ENCODE measurements at places on chromosomes 3 and 15. TPM values are rescaled to one million over a fixed set of nuclear protein-coding genes. Genes with fewer than 3 reads are reported as not detected.

DNA sequence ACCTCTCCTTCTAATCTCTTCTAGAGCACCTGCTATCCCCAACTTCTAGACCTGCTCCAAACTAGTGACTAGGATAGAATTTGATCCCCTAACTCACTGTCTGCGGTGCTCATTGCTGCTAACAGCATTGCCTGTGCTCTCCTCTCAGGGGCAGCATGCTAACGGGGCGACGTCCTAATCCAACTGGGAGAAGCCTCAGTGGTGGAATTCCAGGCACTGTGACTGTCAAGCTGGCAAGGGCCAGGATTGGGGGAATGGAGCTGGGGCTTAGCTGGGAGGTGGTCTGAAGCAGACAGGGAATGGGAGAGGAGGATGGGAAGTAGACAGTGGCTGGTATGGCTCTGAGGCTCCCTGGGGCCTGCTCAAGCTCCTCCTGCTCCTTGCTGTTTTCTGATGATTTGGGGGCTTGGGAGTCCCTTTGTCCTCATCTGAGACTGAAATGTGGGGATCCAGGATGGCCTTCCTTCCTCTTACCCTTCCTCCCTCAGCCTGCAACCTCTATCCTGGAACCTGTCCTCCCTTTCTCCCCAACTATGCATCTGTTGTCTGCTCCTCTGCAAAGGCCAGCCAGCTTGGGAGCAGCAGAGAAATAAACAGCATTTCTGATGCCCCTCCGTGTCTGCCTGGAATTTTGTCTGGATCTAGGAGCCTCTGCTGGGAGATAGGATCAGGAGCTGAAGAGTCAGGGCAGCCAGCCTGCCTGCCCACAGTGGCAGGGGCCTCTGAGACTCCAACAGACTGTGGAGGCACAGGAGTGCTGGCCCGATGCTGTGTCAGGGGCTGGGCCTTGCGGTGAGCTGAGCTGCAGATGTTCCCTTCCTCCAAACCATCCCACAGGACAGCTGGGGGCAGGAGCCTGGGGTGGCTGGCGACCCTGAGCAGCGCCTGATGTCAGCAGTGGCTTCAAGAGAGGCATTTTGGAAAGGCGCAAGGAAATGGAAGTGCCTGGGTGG is 3.0 kb downstream of the ISLR start:
- H3K27me3 ChIP-seq = no peaks in the 10 kb centered on the region
- H3K27ac ChIP-seq = peak overlapping the region; percentile 89
- DNase-seq = peak; percentile 84

- H3K4me3 ChIP-seq = no peak overlapping the region
- no peaks in the 10 kb centered on the region for H3K36me3 ChIP-seq
- H3K27ac ChIP-seq = no peak overlapping the region
- H3K27me3 ChIP-seq = no peaks in the 10 kb centered on the region
- peaks cover 12% of the 10 kb centered on the region for H3K4me1 ChIP-seq
Measured at GRCh38 chr3:12472000-12472610, 12.2 kb upstream of the TSEN2 start.

- H3K4me3 ChIP-seq = no peak overlapping the region
- H3K4me1 ChIP-seq = no peaks in the 10 kb centered on the region
- no peak overlapping the region for H3K27ac ChIP-seq
- DNase-seq = no peak
Measured at GRCh38 chr3:85560088-85560785, 601.4 kb downstream of the CADM2 start.

GRCh38 chr15:25947323-25948314 is 84.5 kb upstream of the ATP10A start:
- no peak overlapping the region for H3K4me3 ChIP-seq
- H3K27ac ChIP-seq = no peak overlapping the region
- H3K4me1 ChIP-seq = no peaks in the 10 kb centered on the region
- H3K27me3 ChIP-seq = no peaks in the 10 kb centered on the region
- H3K36me3 ChIP-seq = no peaks in the 10 kb centered on the region

Gene MESD
- 17.9 TPM for total RNA-seq

DNA sequence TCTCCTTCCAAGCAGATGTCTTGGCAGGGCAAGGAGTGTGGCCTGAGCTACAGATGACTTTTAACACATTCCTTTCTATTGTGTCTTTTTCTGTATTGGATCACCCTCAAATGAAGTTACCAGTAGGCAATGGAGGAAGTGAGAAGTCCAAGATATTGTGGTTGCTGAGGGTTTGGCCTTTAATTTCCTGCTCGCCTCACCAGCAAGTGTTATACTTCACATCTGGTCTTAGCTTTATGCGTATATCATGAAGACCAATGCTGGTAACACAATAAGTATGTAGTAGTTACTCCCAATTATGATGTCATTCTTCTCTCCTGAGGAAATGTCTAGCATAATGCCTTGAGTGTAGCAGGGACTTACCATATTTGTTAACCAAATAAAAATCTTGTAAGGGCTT is 179.9 kb downstream of the ZIC1 start:
- no peaks in the 10 kb centered on the region for H3K36me3 ChIP-seq
- no peaks in the 10 kb centered on the region for H3K4me1 ChIP-seq
- H3K4me3 ChIP-seq = no peak overlapping the region
- no peaks in the 10 kb centered on the region for H3K27me3 ChIP-seq
- no peak overlapping the region for H3K27ac ChIP-seq

- H3K4me3 ChIP-seq = no peak overlapping the region
- peaks cover 7% of the 10 kb centered on the region for H3K4me1 ChIP-seq
- no peaks in the 10 kb centered on the region for H3K27me3 ChIP-seq
- H3K36me3 ChIP-seq = no peaks in the 10 kb centered on the region
- DNase-seq = no peak
- no peak overlapping the region for H3K27ac ChIP-seq
Measured at GRCh38 chr3:39196671-39197356, 4.4 kb upstream of the XIRP1 start.

DNA sequence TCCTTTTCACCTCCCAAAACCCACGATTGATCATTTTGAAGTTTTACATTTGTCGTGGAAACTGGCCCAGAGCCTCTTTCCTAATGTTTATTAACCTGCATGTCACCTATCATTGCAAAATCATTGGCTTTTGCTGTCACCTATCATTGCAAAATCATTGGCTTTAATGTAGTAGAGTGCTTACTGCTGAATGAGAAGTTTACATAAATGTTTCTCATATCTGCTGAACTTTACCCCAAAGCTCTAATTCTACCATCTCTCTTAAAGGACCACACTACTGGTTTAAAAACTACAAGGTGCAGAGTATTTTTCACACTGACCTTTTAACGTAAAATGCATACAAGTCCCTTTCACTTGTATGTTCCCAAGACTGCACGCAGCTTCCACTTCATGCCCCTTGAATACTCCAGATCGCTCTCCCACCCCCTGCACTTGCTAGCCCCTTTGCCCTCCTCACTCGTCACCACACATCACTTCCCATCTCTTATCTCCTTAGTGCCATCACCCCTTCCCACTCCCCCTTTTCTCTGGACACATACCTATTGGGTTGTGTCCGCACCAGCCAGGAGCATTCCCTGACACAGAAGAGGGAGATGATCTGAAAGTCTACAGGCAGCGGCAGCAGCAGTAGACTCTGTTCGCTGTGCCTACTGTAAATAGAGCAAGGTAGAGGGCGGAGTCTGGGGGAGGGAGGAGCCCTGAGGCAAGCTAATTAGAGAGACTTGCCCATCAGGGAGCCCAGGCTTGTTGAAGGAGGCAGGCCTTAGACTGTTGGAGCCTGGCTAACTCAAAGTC is 30.2 kb upstream of the ATOSA start:
- DNase-seq = no peak
- no peaks in the 10 kb centered on the region for H3K27me3 ChIP-seq
- H3K36me3 ChIP-seq = no peaks in the 10 kb centered on the region
- H3K27ac ChIP-seq = no peak overlapping the region
- H3K4me3 ChIP-seq = no peak overlapping the region

Gene MORF4L1
- 170 TPM for total RNA-seq

DNA sequence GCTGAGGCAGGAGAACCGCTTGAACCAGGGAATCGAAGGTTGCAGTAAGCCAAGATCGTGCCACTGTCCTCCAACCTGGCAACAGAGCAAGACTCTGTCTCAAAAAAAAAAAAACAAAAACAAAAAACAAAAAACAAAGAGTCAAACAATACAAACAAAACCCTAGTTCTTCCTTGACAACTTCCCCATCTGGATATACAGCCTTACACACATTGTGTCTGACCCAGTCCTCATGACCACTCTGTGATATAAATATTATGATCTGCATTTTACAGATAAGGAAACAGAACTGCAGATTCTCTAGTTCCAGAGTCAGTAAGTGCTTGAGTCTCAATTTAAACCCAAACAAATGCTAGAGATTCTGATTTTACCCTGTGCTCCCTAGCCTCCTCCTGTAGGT is 4.8 kb upstream of the ESYT3 start:
- peaks cover 5% of the 10 kb centered on the region for H3K27me3 ChIP-seq
- no peak for DNase-seq
- H3K27ac ChIP-seq = no peak overlapping the region
- H3K36me3 ChIP-seq = no peaks in the 10 kb centered on the region
- no peak overlapping the region for H3K4me3 ChIP-seq
- peaks cover 15% of the 10 kb centered on the region for H3K4me1 ChIP-seq

- H3K4me1 ChIP-seq = no peaks in the 10 kb centered on the region
- no peak for DNase-seq
- H3K4me3 ChIP-seq = no peak overlapping the region
- no peaks in the 10 kb centered on the region for H3K27me3 ChIP-seq
Measured at GRCh38 chr15:52224211-52224610, 33.0 kb upstream of the GNB5 start.

- no peaks in the 10 kb centered on the region for H3K27me3 ChIP-seq
- no peak overlapping the region for H3K4me3 ChIP-seq
- no peak overlapping the region for H3K27ac ChIP-seq
- DNase-seq = no peak
- no peaks in the 10 kb centered on the region for H3K36me3 ChIP-seq
Measured at GRCh38 chr3:61936344-61936937, 375.1 kb downstream of the PTPRG start.

Gene BTLA
- 3.2 TPM for total RNA-seq

Gene SKIL
- 48.1 TPM for total RNA-seq

All from vagina (tissue), 2 donors.